Kidney glomerular epithelial cell (primary cell): ENCODE measurements at places on chromosomes 16 and 17.

DNA sequence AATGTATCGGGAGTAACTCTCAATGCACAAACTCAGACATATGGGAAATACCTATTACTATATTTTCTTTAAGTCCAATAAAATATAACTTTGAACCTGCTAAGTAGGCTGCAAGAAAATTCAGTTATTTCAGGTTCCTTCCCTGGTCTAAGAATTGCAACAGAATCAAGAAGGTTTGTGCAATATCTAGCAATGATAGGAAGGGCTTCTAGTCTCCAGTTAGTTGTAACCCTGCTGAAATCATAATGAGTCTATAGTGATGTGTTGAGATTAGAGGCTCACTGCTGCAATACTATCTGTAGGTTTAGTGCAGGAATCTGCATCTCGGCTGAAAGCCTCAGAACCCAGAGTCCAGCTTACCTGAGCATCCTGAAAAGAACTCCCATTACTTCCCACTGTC, 110.5 kb downstream of the PMP22 start:
- no peak for DNase-seq

DNA sequence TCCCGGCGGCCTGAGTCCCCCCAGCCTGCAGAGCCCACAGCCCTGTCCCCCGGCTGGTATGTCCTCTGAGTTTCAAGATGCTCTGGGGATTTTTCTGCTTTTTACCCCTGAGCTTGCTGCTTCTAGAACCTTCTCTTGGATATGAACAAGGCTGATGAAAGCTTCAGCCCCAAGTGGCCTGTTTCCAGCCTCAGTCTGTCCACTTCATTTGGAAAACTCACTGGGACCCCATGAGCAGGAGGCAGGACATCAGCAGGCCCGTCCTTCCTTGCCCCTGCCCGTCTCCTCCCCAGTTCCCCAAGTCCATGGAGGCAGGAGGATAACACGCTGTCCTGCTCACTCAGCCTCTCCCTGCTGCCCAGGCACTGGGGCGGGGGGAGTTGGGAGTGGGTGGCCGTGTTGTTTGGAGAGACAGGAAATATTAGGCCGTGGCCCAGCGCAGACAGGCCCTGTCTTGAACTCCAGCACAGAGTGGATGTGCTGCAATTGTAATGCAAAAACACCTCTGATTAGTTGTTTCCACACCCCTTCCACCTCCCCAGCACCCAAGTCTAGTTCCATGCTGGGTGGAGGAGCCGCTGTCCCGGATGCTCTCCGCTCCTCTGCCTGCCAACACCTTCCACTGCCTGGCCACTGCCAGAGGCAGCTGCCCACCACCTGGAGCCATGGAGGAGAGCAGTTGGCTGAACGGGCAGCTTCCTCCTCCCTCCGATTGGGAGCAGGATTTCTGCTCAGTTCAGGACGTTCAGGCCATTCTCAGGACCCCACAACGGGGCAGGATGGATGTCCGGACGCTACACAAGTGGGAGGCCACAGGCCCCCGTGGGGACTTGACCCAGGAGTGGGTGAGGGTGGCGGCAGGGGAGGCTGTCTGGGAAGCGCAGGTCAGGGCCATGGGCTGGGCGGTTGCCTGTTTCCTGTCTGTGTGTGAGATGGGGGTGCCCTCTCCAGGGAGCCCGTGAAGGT, 216.9 kb upstream of the GSE1 start:
- peak; percentile 11 for DNase-seq

DNA sequence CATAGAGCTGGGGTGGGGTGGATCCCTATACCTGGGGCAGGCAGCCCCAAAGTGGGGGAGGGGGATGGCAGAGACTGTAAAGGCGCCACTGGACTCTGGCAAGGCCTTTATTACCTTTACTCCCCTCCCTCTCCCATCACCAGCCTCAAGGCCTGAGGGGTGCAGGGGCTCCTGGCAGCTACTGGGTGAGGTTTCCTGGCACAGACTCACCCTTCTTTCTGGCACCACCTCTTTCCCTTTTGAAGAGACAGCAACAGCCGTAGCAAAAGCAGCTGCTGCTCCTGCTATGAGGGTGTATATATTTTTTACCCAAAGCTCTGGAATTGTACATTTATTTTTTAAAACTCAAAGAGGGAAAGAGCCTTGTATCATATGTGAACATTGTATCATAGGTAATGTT, 17.6 kb downstream of the RAPGEFL1 start:
- no peak for DNase-seq

GRCh38 chr16:84756830-84757229, 57.0 kb downstream of the USP10 start:
- no peak for DNase-seq

GRCh38 chr16:57761301-57761700, 25.7 kb downstream of the KATNB1 start:
- no peak for DNase-seq

DNA sequence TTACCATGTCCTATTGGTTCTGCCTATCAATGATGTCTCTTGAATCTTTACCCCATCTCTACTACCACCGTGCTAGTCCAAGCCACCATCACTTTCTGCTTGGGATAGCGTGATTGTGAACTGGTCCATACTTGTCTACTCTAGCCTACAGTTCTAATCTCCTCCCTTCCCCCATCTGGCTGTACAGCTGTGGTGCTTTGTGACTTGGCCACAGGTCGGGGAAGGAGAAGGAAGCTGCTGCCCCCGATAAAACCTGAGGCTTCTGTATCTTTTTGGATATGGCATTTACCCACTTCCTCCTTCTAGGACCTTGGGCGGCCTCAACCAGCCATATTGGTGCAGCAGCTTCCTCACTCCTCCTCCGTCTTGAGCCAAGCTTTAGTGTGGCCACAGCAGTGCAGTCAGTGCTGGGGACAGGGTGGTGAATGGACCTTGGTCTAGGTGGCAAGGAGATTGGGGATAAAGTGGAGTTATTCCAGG, 314 bp upstream of the ITGA2B start:
- no peak for DNase-seq

DNA sequence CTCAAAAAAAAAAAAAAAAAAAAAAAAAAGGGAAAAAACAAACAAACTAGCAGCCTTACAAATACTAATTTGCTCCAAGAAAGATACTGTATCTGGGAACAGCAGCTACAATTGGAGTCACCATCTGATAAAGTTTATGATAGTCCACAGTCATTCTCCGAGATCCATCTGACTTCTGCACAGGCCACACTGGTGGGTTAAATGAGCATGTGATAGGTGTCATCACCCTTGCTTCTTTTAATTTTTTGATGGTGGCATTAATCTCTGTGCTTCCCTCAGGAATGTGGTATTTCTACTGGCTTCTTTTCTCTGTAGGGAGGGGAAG, 49.6 kb downstream of the BCL7C start:
- DNase-seq, result no peak

DNA sequence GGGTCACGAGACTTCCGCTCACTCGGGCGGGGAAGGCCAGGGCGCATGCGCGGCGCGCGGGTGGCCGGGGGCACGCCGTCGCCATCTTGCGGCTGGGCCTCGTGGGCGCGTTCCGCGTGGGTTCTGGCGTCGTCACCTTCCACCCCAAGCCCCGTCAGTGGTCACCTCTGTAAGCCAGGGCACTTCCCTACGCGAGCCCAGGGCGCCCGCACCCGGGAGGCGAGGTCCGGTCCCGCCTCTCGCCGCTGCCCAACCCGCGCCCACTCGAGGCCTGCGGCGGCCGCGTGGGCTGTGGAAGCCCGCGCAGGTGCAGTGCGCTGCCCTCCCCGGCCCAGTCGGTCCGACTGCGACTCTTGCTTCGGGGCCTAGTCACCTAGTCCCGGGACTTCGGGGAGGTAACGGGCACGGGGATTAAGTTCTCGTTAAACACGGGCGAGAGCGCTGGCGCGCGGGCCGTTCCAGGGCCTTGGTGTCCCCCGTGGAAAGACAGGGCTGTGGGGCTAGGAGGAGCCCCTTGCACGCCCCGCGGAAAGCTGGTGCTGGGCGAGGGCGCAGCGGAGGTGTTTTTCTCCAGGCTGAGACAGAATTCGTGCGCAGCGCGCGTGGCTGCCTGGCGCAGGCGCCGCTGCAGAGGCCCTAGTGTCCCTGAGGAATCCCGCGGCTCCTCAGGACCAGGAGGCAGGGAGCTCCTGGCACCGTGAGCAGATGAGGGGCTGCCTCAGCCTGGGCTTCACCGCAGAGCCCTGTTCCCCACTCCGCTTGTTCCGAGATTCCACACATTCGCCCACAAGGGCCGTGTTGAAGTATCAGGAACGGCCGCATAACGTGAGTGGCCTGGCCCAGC, 472 bp upstream of the ARHGDIA start:
- DNase-seq, result peak; percentile 35
